ENCODE measurements at places on chromosomes 12 and 14.
A peak's percentile ranks its signal among the peaks of the same experiment; 100 is the strongest.

GRCh38 chr12:68279227-68280054 lies 26.0 kb upstream of the IL22 start:
- DNase-seq: no peak

- DNase-seq: peak; percentile 50
These were observed at the start of gene PGF for GRCh38 chr14:74955229-74956026. Gene PGF (minus strand): TSS chr14:74955597. CDS start chr14:74955242, 355 bp downstream.

GRCh38 chr14:59305836-59306555 lies 117.5 kb downstream of the DAAM1 start:
- no peak for DNase-seq

- no peak for DNase-seq
These were observed 81.4 kb downstream of the KIF26A start for GRCh38 chr14:104219731-104220214.

GRCh38 chr14:84969501-84969900 lies 560.4 kb upstream of the FLRT2 start:
- DNase-seq: no peak

DNA sequence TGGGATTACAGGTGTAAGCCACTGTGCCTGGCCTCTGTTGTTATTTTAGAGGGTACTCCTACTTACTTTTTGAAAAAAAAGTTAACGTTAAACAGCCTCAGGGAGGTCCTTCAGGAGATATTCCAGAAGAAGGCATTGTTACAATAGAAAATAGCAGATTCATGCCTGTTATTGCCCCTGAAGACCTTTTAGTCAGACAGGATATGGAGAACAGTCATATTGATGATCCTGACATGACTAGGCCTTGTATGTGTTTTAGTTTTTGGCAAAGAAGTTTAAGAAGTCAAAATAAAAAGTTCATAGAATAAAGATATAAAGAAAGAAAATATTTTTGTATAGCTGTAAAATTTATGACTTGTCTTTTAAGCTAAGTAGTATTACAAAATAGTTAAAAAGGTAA lies 45.3 kb downstream of the WASHC3 start:
- no peak for DNase-seq

- DNase-seq: no peak
These were observed 169.5 kb upstream of the FOXN3 start for GRCh38 chr14:89586258-89587135.

DNA sequence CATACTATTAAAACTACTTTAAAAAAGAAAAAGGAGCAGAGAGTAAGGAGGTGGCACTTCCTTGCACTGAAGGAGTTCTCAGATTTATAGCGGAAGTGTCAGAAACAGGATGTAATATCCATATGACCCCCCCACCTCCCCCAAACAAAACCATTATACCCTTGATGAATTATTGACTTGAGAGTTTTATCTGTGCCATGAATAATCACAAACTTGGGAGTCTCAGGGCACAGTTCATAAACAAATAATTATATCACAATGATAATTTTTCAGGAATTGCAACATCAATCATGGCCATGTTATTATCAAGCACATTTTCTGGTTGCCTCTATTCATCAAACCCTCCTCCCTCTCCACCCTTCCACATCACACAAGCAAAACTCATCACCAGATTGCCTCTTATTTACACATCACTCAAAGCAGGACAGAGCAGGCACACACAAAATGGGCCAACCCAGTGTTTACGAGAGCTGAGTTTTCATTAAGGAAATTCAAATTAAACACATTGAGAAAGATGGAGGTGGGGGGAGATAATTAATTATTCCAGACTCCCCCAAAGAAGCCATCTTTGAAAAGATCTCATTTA lies 141.4 kb downstream of the EGLN3 start:
- DNase-seq: no peak

- DNase-seq: no peak
These were observed 12.0 kb upstream of the GALNT6 start for GRCh38 chr12:51403159-51403558.

DNA sequence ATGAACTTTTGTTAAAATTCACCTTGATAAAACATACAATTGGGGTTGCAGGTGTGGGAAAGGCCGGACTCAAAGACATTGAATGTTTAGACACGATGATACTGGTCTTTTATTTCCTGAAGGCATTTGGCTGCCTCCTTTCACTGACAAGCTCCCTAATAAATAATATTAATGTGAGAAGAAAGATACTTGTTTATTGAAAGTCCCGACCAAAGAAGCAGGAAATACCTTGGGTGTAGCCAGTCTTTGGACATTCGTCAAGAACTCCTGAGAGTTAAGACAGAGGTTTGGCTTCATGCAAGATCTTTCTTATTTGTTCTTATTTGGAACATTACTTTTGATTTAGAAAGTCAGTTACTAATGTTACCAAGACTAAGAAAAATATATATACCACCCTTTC lies 1133.8 kb upstream of the SEL1L start:
- no peak for DNase-seq

- no peak for DNase-seq
These were observed 19.4 kb downstream of the NCKAP5L start for GRCh38 chr12:49808686-49809380.

DNA sequence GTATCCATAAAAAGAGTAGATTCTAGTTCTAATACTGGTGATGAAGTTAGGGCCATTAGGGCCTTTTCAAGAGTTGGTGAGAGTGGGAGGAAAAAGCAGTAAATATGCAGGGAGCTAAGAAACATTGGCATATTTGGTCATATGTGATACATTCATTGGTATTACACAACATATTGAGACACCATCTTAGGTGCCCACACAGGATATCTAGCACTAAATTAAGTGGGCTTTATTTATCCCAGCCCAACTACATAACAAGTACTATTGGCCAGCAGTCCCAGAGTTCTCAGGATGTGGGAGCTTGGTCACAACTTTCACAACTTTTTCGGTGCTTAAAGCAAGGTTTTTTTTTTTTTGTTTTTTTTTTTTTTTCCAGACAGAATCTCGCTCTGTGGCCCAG lies 2.0 kb upstream of the ING4 start:
- peak; percentile 69 for DNase-seq

DNA sequence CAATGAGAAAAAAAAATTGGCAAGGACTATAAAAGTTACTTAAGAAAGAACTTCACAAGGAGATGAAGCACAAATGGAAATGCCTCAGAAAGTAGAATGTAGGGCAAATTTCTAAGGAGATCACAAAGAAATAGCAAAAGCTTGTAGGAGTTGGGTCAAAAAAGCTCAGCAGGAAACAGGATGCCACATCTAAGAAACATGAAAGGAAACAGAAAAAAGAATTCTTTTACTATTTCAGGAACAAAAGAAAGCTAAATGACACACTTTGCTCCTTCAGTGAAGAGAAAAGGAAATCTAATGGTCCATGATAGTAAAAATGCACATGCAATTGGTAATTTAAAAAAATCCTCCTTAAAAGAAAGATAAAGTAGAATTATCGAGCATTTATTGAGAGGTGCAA lies 452.1 kb upstream of the GARIN6 start:
- DNase-seq: no peak

DNA sequence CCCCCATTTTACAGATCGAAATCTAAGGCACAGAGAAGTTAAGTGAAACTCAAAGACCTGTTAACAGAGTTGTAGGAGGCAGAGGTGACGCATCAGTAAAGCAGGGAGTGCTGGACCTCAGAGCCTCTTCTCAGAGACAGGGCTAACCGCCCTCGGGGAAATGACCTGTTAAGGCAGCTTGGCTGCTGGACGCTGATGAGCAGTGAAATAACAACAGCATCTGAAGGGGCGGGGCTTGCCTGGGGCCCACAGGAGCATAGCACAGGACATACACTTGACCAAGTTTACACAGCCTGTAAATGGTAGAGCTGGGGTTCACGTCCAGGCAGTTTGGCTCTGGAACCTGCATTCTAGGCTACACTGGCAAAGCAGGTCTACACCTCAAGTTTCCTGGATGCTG lies 39.3 kb downstream of the LRTM2 start:
- no peak for DNase-seq

- no peak for DNase-seq
These were observed 223.9 kb downstream of the ADGRD1 start for GRCh38 chr12:131177599-131177998.

DNA sequence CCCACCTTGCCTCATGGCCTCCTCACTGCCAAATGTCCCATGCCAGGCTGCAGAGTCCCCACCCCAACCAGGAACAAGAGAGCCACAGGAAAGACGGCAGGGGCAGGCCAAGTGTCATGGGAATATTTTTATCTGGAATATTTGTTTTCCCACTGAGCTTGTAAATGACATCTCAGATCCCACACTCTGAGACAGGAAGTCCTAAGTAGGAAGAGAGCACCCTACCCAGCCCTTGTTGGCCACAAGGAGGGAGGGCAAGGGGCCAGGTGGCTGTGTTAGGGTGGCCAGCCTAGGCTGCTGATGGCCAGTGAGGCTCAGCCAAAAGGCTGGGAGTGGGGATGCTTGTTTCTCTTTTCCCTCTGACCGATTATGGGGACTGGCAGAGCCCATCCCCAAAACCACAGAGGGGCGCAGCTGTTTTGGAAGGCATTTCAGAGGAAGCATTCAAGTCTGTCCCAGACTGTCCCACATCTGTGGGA lies 7.7 kb upstream of the MEG3 start:
- DNase-seq: no peak

All from inflammatory macrophage treated with lipopolysaccharide for 4 hours (primary cell).